CD4-positive, alpha-beta T cell treated with Interleukin-21 for 1 hour (primary cell): ENCODE measurements at places on chromosomes 11 and 22.

DNA sequence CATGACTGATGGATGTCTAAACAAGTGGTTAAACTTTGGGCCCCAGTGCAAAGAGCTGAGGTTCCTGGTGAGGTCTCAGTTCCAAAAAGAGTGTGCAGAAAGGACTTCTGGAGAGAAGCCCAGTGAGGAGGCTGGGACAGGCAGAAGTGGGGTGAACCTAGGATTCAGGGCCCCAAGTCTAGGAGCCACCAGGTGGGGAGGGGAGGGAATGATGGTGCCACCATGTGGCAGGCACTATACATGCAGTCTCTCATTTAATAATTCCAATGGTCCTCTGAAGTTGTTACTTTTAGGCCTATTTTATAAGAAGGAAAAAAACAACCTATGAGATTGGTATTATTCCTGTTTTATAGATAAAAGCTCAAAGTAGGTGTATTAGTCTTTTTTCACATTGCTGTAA is 102.0 kb downstream of the INSC start:
- no peak for DNase-seq

GRCh38 chr11:7603031-7603781 is 70.1 kb downstream of the CYB5R2 start:
- DNase-seq = no peak

DNA sequence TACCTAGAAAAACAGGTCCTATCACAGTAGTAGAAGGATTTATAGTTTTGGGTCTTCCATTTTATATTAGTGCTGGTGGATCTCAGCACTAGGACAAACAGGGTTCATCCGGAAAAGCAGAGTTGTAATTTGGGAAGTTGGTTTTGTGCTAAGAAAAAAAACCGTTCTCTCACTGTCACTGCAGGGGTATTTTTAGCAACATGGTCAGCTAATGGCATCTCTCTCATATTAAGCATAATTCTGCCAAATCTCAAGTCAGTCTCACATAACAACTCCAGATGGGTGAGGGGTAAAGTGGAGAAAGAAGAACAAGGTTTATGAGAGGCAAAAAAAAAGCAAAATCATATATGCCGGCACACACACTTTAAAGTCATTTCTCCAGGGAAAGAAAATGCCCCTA is 51.6 kb upstream of the GDPD4 start:
- DNase-seq = no peak

DNA sequence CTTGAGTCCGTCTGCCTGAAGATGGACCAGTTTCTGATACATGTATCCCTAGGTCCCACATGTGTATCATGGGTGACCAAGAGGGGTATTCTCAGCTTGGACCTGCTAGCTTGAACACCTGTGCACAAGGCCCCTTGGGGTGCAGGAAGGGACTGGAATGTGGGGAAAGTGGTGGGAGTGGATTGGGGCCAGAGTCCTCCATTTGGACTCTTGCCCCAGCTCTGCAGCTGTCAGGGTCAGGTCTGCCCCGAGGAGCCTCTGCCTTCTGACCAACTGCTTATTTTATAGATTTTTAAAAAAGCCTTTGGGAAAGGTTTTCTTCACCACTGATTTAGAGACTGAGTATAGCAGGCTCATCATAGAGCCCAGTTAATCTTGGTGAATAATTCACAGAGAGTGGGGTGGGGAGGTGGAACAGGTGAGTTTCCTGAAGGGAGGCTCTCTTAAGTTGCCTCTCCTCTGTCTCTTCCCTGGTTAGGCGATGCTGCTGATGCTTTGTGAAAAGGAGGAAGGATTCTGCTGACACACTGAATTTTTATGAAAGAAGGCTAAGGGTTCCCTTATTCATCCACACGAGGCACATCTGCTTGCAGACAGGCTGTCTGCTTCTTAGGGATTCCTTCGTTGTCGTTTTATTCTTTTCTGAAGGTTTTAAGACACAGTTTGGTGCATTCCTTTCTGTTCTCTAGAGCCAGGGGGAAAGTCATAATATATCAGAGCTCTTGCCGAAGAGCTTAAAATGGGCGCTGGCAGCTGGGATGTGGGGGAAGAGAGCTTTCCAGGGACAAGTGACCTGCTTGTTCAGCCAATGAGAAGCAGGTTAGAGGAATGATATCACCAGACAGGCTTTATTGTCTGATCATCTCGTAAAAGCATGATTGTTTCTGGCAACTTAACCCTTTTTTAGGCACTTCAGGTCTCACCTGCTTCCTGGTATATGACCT is 19.9 kb downstream of the TRIM44 start:
- no peak for DNase-seq

GRCh38 chr22:46175631-46176030 is 25.3 kb downstream of the PPARA start:
- DNase-seq = no peak

GRCh38 chr22:25950111-25950510 is 208.1 kb downstream of the MYO18B start:
- DNase-seq = no peak

- no peak for DNase-seq
Measured at GRCh38 chr11:127098684-127099083, 98.1 kb upstream of the KIRREL3 start.
